ENCODE measurements at places on chromosomes 11 and 22.

- DNase-seq, result peak; percentile 18
Observed at GRCh38 chr11:69640260-69640994, 529 bp upstream of the CCND1 start.

DNA sequence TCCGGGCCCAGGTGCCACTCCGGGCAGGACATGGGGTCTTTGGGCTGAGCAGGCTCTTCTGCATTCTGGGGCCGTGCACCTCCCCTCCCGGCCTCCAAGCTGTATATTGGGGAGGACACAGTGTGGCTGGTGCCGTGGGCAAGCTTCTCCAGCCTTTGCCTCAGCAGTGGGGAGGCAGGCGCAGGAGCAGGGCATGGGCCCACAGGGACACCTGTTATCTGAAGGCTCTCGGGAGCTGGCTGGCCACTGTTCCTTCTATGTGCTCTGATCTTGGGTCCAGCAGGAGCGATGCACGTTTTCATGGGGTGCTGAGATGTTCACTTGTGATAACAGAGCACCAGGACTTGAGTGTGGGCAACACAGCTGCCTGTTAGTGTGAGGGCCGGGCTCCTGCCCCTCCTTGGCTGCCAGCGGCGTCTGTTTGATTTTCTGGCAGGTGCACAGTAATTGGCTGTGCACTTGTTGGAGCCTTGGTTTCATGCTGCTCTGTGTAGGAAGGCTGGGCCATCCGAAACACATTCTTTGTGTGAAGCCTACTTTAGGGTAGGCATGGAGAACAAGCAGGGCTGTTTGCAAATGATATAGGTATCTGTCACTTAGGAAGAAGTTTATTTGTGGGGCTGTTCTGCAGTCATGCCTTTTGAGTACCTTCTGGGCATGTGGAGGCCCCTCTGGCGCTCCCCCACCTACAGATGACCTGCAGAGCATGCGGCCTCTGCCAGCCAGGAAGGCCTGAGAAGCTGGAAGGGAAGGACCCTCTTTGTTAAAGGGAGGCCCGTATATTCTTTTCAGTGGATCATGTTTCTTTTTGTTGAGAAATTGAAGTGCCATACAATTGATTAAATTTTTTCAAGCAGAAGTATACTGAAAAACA is 201.5 kb downstream of the TBC1D22A start:
- DNase-seq, result no peak

GRCh38 chr11:95891423-95892170 is 32.3 kb downstream of the MTMR2 start:
- DNase-seq, result no peak

GRCh38 chr11:10693509-10694081 is at the start of gene IRAG1:
IRAG1 (minus strand) TSS chr11:10693755; CDS start chr11:10693602, 153 bp downstream.
- no peak for DNase-seq

- DNase-seq, result no peak
Observed at GRCh38 chr22:32232191-32232830, 22.8 kb downstream of the SLC5A4 start.

DNA sequence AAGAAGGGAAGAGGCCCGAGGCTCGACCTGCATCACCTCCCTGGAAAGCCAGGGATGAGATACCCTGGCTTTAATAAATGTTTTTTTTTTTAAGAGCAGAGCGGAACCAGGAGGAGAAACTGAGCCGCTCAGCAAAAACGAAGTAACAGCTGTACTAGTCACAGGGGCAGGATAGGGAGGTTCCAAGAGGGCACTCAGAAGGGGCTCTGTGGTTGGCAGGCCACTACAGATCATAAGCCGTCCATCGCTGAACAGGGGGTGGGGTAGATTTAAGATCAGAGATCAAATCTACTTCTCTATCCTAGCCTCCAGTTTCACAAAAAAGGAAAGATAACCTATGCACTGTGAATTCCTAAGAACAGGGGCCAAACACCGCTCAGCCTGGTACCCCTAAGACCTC is 625 bp downstream of the EIF3D start:
- no peak for DNase-seq

DNA sequence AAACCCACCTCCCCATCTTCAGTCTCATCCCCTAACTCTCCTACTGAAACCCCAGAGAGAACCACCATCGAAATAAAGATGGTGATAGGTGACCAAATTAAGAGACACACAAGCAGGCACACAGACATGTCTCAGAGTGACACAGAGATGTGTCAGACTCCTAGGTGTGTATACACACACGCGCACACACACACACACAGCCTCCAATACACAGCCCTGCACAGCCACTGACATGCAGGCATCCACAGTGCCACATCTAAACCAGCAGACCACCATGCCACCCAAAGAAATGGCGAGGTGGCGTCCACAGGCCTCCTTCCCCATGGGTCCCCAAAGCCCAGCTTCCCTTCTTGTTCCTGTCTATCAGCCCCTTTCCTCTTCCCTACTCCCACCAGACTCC is 27.4 kb downstream of the NRXN2 start:
- no peak for DNase-seq

- DNase-seq, result no peak
Observed at GRCh38 chr11:58506935-58507334, 970 bp downstream of the OR5B21 start.

- DNase-seq, result peak; percentile 84
Observed at GRCh38 chr11:35235936-35236666, 97.1 kb downstream of the CD44 start.

GRCh38 chr11:61270354-61271076 is 24.6 kb downstream of the VWCE start:
- DNase-seq, result no peak

- DNase-seq, result peak; percentile 80
Observed at GRCh38 chr11:128341280-128342248, 245.8 kb downstream of the ETS1 start.

DNA sequence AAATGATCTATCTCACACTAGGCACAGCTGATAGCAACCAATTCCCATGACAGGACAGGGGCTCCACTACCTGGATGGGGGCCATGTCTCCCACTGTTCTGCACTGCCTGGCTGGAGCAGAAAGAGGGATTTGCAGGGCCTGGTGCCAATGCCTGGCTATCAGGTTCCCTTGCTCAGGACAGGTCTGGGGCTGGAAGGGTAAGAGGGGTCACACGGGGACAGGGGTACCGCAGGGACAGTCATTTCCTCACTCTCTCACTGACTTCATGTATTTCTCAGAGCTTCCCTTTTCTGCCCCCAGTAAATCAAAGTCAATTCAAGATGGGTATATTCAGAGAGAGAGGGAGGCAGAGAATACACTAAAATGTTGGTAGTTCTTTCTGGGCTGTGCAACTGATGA is 119.1 kb upstream of the CSNK2A3 start:
- DNase-seq, result no peak

- peak; percentile 46 for DNase-seq
Observed at GRCh38 chr11:5123802-5124521, 14.2 kb downstream of the OR52A5 start.

GRCh38 chr22:37095113-37095512 is 14.4 kb downstream of the TMPRSS6 start:
- peak; percentile 25 for DNase-seq

DNA sequence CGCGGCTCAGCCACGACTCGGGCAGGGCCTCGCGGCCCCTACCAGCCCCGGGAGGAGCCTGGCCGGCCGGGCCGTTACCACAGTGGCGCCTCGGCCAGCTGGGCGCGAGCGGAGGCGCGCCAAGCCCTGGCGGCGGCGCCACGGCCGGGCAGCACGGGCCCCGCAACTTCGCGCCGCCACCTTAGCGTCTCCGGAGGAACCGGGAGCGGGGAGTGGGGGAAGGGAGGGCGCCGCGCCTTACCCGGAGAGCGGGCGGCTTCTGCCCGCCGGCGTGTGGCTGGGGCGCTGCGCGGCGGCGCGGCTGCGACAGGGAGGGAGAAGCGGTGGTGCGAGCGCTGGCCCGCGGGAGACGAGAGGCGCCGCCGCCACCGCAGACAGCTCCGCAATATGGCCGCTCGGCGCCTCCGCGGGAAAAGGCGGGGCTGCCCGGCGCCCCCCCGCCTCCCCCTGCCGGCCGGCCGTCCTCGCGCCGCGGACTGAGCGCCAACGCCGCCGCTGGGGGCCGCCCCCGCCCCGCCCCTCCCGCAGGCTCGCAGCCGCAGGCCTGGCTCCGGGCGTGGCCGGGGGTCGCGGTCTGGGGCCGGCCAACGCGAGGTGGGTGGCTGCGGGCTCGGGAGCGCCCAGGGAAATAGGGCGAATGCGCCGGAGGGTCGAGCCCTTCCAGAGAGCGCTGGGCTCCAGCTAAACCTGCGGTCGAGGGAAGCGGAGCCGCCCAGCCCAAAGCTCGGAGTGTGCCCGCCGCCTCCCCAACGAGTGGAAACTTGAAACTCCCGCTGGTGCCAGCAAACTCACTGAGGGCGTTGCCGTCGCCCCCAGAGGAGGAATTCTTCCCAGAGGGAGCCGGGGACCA is at the start of gene RDX:
TSS of gene RDX (minus strand) at position 389 of the 850 bp plus-strand sequence. CDS start 16,922 bp downstream, outside the sequence.
- peak; percentile 70 for DNase-seq

DNA sequence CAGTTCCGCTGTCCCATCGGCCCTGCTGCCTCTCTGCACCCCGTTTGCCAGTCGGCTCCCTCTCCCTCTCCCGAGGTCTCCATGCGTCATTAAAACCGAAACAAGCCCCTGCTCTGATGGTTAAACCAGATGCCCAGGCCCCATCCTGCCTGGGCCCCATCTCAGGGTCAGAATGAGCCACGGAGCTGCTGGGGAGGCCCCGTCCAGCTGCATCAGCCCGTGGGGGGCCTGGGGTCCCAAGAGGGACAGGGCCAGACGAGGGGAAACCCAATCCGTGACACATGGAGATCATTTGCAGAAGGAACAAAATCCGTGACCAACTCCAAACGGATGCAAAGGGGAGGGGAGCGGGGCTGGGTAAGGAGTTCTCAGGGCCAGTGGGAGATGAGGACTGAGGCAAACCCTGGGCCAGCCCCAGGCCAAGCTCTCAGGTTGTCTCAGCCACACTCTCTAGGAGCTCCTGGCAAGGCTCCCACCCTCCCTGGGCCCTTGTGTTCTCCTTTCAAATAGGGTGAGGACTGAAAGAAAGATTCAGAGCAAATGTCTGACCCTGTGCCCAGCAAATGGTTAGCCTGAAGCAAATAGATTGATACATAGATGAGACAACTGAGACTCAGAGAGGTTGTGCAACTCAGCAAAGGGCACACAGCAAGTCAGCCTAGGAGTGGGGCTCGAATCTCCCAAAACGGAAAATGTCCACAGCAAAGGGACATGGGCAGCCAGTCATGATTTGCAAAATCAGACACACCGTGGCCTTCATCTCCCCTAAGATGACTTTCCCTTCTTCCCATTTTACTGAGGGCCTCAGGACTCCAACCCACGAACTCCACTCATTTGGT is 162.1 kb downstream of the MN1 start:
- no peak for DNase-seq

DNA sequence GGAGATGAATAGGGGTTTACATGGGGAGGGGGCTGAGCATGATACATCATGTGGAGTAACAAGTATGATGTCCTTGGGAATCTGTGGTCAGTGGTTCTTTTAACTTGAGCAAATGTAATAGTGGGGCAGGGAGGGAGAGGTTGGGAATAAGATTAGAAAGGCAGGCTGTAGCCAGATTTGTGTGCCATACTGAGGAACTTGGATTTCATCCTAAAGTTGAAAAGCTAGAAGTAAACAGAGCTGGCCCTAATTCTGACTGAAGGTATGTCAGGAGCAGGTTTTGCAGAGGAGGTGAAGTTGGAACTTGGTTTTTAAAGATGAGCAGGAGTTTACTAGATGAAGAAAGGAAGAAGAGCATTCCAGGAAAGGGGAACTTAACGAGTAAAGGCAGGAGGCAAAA is 108.3 kb upstream of the RRM1 start:
- DNase-seq, result no peak

GRCh38 chr11:83558281-83558680 is 272.1 kb upstream of the CCDC90B start:
- DNase-seq, result no peak

DNA sequence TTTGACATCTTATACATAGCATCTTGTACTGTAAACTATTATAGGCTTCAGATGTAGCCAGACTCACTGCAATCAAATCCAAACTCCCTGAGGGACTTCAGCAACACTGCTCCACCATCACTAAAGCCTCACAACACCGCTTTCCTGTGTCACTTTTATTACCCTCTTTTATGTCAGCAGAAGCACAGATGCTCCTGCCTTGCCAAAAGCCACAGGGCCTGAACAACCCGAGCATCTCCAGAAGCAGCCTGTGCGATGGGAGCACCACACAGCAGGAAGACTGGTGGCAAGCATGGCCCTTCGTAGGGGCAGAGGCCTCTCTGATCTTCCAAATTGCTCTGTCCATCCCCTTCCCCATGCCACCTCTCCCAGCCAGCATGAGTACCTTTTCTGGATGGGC is 22.9 kb downstream of the TMEM123 start:
- no peak for DNase-seq

DNA sequence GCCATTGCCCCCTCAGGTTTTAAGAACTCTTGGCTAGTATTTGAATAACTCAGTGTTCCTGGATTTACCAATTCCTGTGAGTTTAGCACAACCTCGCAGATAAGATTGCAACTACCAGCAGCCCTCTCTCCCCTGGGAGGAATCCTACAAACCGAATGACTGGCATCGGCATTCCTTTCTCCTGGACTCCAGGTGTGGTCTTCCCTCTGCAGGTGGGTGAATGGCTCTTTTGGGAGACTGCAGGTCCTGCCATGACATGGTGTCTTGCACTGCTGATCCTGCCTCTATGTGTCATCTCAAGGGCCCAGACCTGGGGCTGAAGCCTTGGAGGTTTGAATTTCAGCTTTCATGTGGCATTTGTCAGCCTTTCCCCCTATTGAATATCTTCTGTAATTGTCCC is 105.6 kb downstream of the PKNOX2 start:
- DNase-seq, result no peak

- no peak for DNase-seq
Observed at GRCh38 chr11:35520376-35520775, 5.0 kb downstream of the PAMR1 start.

DNA sequence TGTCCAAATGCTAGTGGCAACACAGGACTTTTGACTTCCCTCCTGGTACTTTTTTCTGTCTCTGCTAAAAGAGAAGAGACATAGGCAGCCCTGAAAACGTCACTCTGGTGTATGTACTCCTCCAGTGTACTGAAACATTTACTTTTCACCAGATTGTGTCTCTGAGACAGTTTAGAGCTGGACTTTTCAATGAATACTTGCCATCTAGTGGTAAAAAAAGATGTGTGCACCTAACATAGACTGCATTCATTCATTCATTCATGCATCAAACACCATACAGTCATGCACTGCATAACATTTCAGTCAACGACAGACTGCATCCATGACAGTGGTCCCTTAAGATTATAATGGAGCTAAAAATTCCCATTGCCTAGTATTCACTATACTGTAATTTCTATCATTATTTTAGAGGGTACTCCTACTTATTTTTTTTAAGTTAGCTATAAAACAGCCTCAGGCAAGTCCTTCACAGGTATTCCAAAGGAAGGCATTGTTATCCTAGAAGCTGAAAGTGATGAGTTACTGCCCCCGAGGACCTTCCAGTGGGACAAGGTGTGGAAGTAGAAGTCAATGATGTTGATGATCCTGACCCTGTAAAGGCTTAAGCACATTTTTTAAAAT is 186.2 kb downstream of the SPON1 start:
- no peak for DNase-seq
